Fibroblast of upper back skin (primary cell): ENCODE measurements at places on chromosomes 16 and 17.
A peak's percentile ranks its signal among the peaks of the same experiment; 100 is the strongest.

DNA sequence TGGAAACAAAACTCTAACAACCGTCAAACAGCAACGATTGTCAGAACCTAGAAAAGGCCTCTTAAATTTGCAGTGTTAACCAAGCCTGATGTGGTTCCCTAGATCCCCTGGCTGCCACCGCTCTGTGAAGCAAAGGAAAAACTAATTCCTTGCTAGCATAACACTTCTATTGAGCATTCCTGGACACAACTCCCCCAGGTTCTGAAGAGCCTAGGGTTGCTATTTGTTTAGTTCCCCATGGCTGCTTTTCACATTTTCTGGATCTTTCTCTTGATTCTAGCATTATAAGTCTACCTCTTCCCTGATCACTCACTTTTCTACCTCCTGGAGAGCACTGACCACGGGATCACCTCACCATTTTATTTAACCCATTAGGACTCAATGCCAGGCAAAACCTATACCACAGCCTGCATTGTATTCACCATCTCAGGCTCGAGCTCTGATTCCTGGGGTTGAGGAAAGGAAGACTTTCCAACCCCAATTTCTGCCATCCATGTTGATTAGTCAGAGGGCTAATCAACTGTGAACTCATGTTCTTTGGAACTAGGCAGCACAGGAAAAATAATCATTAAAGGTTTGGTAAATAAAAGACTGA is 692 bp upstream of the KCNJ16 start:
- DNase-seq: no peak

- no peak for DNase-seq
These were observed 33.3 kb downstream of the ADCY7 start for GRCh38 chr16:50299508-50300105.

DNA sequence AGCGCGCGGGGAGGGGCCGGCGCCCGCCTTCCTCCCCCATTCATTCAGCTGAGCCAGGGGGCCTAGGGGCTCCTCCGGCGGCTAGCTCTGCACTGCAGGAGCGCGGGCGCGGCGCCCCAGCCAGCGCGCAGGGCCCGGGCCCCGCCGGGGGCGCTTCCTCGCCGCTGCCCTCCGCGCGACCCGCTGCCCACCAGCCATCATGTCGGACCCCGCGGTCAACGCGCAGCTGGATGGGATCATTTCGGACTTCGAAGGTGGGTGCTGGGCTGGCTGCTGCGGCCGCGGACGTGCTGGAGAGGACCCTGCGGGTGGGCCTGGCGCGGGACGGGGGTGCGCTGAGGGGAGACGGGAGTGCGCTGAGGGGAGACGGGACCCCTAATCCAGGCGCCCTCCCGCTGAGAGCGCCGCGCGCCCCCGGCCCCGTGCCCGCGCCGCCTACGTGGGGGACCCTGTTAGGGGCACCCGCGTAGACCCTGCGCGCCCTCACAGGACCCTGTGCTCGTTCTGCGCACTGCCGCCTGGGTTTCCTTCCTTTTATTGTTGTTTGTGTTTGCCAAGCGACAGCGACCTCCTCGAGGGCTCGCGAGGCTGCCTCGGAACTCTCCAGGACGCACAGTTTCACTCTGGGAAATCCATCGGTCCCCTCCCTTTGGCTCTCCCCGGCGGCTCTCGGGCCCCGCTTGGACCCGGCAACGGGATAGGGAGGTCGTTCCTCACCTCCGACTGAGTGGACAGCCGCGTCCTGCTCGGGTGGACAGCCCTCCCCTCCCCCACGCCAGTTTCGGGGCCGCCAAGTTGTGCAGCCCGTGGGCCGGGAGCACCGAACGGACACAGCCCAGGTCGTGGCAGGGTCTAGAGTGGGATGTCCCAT is 232.8 kb downstream of the SEC14L1 start:
- DNase-seq: no peak

DNA sequence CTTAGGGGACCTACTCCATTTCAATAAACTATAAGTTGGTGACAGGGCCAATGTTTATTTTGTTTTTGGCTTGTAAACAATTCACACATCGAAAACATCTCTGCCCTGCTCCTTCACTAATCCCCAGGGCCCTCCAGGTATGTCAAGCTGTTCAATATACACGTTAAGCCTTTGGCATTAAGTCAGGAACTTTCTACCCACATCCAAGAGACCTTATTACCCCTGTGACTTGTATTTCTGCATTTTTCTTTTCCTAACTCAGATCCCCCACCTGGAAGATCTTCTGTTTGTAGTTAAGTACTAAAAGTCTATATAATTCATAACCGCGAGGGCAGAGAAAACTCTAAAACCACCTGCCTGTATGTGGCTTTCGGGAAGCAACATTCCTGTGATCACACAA is 106.8 kb upstream of the AXIN2 start:
- no peak for DNase-seq

- DNase-seq: no peak
These were observed 42.2 kb upstream of the ALOX12 start for GRCh38 chr17:6953689-6954088.

GRCh38 chr17:57404073-57404472 is 147.8 kb downstream of the MSI2 start:
- no peak for DNase-seq

GRCh38 chr16:53523971-53524548 is 21.1 kb upstream of the AKTIP start:
- DNase-seq: no peak

DNA sequence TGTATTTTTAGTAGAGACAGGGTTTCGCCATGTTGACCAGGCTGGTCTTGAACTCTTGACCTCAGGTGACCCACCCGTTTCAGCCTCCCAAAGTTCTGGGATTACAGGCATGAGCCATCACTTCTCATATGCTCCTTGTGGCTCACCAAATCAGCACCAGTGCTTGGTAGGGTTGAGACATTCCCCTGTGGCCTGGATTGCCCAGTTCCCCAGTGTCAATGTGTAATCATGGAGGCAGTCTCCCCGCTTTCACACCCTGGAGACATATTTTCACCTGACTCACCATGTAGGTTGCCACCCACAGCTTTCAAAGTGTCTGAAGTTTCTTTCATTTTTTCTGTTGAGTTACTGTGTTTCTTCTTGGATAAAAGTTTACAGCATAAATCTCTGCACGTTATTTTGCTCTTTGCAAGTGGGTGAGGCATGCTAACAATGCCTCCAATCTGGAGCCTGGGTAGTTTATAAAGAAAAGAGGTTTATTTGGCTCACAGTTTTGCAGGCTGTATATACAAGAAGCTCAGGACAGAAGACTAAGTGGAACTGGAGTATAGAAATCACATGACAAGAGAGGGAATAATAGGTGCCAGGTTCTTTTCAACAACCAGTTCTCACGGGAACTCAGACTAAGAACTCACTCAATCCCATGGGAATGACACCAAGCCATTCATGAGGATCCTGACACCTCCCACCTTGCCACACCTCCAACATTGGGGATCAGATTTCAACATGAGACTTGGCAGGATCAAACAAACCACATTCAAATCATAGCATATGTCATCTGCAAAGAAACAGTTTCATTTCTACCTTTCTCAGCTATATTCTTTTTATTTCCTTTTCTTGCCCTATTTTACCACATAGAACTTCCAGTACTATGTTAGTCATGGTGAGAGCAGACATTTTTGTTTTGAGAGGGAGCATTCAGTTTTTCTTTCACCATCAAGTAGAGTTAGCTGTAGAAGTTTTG is 113.2 kb downstream of the PHKB start:
- DNase-seq: peak; percentile 68

DNA sequence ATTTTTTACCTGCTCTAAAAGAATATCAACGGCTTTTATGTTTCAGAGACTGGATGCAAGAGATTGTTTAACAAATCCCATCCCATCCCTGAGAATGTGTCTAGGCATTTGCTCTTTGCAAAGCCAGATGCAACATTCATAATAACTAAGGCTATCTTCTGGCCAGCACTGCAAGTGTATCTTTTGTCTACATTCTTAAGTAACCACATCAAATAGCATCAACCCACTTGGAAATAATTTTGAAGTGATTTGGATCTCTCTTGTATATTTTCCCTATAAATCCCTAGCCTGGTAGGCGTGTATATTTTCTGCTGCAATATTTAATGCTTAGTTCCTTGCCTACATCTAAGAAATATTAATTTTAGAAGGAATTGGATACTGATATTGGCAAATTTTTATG is 64.3 kb downstream of the PIGL start:
- peak; percentile 90 for DNase-seq

DNA sequence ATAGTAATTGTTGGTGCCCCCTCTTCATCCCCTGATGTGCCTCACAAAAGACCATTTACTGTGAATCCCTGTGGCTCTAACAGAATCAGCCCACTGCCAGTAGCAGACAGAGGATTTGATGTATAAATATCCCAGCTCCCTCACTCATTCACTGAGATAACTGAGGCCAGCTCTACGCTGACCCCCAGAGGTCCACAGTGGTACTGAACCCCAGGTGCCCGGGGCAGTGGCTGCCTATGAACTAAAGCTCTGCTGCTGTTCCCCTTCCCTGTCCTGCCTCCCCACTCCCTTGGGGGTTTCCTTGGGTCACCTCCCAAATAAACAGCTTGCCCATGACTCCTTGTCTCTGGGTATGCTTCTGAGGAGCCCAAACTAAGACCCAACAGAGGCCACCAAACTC is 295.8 kb downstream of the FOXL1 start:
- no peak for DNase-seq

- no peak for DNase-seq
These were observed 3.0 kb downstream of the GFOD2 start for GRCh38 chr16:67716097-67716496.

- DNase-seq: no peak
These were observed 741.3 kb upstream of the SOX9 start for GRCh38 chr17:71379512-71379911.

GRCh38 chr17:49491192-49491769 is 3.8 kb upstream of the NGFR start:
- no peak for DNase-seq

GRCh38 chr17:48270899-48271298 is 159.1 kb downstream of the SKAP1 start:
- DNase-seq: no peak

DNA sequence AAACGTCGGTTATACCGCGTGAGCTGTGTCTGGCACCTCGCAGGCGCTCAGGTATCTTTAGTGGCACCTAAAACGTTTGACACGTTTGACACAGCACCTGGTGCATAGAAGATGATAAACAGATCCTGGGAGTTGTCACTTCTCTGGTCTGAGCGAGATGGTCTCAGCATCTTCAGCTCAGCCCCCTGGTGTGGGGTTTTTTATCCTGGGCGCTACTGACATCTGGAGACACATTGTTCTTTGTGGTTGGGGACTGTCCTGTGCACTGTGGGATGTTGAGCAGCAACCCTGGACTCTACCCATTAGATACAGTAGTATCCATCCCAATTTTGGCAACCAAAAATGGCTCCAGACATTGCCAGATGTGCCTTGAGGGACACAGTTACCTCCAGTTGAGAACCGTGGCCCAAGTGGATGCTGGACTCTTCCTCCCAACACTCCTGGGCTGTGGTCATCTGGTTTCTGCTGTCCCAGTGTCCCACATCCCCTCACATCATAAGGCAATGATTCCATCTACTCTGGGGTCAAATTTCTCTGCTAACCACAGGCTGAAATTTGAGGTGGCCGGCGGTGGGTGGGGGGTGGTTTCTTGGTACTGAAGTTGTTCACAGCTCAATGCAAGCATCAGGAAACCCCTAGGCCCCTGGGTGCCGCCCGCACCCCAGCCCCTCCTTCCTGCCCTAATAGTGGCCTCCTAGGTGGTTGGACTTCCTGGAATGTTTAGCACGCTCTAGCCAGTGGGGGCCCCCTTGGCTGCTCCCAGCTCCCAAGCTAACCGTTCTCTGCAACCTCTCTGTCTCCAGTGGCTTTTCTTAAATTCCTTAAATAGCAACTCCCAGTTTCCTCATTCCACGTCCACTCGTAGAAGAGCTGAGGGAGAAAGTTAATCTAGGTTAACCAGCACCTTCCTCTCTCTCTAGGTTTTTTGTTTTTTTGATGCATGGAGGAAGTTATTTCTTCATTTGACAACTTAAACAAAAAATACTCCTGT is 124.8 kb downstream of the ABCC1 start:
- DNase-seq: peak; percentile 98

GRCh38 chr16:48352648-48353390 is 32.4 kb downstream of the SIAH1 start:
- DNase-seq: no peak

DNA sequence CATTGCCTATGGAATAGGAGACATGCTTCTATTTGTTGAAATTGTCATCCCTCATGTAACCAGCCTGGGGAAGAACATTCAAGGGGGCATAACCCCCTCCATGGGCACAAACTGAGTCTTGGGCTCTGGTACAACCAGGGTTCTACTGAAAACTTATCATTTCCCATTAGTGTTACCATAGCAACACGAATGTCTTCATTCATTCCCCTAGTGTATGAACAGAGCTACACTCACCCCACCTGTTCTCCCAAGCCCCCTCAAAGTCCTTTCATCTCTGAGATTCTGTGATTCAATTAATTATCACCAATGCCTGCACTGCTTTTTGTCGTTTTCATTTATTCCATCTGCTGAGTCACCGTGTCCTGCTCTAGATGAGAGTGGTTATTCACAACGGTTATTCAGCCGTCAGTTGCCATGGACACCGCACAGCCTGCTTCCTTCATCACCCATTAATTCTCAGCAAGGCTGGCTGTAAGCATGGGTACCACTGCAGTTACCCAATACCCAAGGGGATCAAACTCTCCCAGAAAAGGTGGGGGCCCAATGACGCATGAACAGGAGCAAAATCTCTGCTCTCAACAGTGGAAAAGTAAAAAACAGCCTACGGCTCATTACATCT is 1.6 kb upstream of the GAST start:
- peak; percentile 54 for DNase-seq

GRCh38 chr16:46803373-46803772 is 27.6 kb downstream of the C16orf87 start:
- DNase-seq: no peak

DNA sequence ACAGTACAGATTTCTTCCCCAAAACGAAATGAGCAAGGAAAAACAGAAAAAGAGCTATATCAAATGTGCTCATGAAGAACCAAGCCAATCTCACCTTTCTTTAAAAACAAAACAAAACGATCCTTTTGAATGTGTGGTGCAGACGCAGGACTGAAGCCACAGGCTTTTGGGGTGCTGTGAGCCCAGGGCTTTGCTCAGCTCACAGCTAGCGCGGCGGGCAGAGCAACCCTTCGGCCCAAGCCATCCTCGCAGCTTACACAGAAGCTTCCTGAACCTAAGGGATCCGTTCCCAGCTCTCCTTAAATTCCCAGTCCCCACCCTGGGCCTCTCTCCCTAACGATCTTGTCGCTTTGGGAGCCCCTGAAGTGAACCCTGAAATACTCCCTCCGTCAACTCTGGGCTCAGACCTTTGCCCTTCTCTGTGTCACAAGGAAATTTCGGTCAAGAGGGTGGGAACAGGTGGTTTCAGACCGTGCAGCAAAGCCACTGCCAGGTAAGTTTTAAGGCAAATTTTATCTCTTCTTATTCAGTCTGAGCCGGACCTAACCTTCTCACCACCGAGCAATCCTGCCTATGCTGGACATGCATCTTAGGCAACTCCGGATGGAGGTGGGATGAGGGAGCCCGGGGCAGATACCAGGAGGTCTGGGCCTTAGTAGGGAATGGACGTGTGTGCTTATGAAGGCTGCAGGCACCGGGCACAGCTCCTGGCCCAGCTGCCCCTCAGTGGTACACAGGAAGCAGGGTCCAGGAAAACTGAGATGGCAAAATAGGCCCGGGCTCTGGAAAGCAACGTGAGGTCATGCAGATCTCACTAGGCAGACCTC is 52.0 kb downstream of the COTL1 start:
- DNase-seq: no peak
